Umbilical cord (tissue), 2 donors: ENCODE measurements at places on chromosomes 16 and 17. TPM values are rescaled to one million over a fixed set of nuclear protein-coding genes. Genes with fewer than 3 reads are reported as not detected.

- DNase-seq: no peak
Observed at GRCh38 chr17:77356690-77357201, 216.0 kb downstream of the SEC14L1 start.

- no peak for DNase-seq
Observed at GRCh38 chr16:66026211-66026610, 340.3 kb upstream of the CDH5 start.

GRCh38 chr17:33753452-33753851 is 460.4 kb upstream of the ASIC2 start:
- no peak for DNase-seq

DNA sequence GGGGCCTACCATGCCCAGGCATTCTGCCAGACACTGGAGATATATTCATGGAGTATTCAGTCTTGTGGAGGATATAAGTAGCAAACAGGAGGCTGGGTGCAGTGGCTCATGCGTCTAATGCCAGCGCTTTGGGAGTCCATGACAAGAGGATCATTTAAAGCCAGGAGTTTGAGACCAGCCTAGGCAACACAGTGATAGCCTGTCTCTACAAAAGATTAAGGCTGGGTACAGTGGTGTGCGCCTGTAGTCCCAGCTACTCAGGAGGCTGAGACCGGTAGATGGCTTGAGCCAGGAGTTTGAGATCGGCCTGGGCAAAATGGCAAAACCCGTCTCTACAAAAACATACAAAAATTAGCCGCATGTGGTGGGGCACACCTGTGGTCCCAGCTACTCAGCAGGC is 37.7 kb upstream of the CDH3 start:
- DNase-seq: no peak

DNA sequence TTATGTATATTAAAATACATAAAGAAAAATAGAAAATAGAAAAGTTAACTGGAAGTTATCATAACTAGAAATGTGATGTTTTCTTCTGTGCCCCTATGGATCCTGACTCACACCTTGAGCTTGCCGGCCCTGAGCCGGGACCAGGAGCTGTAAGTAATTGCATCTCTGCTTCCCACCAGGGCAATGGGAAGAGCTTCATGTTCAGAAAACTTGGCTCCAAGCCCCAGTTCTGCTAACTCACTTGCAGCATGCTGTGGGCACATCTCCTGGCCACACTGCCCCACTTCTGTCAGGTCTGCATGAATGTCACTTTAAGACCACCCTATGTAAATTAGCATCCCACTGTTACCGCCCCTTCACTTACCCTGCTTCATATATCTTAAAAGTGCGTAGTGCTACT is 37.2 kb downstream of the GNAO1 start:
- no peak for DNase-seq

DNA sequence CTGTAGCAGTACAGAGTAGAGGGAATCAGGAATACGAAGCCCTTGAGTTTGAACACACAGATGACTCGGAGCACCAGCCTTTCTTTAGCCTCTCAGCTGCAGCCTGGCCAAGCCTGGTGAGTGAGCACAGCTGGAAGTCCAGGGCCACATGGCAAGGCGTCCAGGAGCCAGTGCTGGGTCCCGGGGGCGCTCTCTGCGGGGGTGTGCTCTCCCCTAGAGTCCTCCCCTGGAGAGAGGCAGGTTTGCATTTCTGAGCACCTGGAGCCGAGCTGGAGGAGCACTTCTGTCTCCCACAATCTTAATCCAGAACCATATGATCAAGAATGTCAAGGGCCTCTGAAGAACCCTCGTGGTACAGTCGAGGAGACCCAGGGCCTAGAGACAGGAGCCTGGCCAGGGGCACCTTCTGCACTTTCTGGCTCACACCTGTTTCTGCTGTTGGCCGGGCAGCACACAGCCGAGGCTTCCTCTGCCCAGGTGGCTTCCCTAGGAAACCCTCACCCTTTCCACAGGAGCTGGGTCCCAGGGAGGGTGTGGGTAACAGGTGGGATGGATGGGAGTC is 78.3 kb downstream of the PLD6 start:
- DNase-seq: no peak

Gene TNFSF13
- total RNA-seq: 7.7 TPM

Gene SALL1
- total RNA-seq: 1.2 TPM

Gene NPIPB6
- total RNA-seq: not detected
